ENCODE measurements at places on chromosomes 7 and 10. TPM values are rescaled to one million over a fixed set of nuclear protein-coding genes. Genes with fewer than 3 reads are reported as not detected.

The CYP3A5 gene
- not detected for total RNA-seq

The FAM25A gene
- not detected for total RNA-seq

The CDC14C gene
- not detected for total RNA-seq

The RET gene
- 0.94 TPM for total RNA-seq

The PVRIG gene
- not detected for total RNA-seq

The TMEM196 gene
- not detected for total RNA-seq

The LRRC17 gene
- total RNA-seq = 3.3 TPM

The PDE6C gene
- not detected for total RNA-seq

All from mammary microvascular endothelial cell (primary cell).